ENCODE measurements at places on chromosomes 16 and 17.
A peak's percentile ranks its signal among the peaks of the same experiment; 100 is the strongest.

- no peak for DNase-seq
Observed at GRCh38 chr16:13510425-13511151, 409.4 kb upstream of the ERCC4 start.

GRCh38 chr16:30875871-30876801 lies 17.7 kb downstream of the BCL7C start:
- no peak for DNase-seq

DNA sequence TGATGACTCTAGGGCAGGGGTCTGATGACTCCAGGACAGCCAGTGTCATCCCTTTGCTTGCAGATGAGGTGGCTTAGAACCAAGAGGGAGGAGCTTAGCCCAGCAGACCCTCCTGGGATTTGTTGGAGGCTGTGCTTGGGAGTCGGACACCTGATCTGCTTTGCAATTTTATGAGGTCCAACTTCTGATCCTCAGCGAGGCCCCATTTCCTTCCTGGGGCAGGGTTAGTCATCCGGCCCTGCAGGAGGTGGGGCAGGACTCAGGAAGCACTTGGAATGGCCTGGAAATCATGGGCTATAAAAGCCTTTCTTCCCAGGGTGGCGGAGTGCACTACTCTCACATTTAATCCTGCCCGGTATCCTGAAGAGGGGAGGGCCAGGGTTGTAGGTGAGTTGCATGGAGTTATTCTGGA lies 168.5 kb downstream of the MSI2 start:
- DNase-seq, result no peak

- DNase-seq, result no peak
Observed at GRCh38 chr16:70777496-70777895, 23.5 kb downstream of the VAC14 start.

GRCh38 chr17:79715098-79715942 lies 15.4 kb upstream of the ENPP7 start:
- DNase-seq, result no peak

DNA sequence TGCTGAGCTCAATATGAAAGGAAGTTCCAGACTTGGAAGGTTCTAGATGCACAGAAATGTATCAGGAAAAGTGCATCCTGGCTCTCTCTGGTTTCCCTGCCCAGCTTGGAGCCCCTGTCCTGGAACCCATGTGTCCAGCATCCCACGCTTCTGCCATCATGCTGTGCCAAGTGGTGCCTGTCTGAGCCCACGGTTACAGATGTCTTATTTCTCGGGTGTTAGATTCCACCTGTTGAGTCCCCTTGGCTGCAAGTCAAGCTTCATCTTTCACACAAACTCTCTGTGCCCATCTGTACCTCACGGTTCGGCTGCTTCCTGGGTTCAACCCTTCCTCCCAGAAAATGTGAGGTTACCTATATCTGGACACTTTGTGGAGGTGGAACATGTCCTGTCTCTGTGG lies 22.5 kb downstream of the OR1D5 start:
- no peak for DNase-seq

DNA sequence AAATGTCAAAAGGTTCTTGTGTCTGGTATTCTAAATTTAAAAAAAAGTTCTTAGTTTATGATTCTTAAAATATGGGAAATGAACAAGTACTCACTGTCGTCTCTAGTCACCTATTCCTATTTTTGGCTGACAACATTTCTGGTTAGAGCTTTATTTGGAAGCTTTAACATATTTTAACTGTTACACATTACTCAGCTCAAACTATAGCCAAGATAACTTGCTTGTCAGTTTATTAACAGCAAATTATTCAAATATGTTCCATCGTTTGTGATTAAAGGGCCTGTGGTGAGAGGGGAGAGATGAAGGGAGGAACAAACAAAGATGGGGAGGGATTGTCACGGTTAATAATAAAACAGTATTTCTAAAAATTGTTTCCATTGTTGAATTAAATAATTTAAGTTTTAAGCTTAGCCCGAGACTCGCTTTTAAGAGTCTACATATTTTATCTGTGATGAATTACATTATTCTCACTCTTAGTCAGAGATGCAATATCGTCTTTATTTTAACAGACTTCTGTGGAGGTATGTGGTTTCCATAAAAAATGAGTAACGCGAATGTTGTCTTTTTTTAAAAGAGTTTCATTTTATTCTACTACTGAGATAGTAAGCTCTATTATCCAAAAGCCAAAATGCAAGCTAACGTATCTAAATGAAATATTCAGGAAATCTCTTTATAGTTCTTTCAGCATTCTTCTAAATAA lies 321.9 kb upstream of the PMFBP1 start:
- DNase-seq, result no peak

DNA sequence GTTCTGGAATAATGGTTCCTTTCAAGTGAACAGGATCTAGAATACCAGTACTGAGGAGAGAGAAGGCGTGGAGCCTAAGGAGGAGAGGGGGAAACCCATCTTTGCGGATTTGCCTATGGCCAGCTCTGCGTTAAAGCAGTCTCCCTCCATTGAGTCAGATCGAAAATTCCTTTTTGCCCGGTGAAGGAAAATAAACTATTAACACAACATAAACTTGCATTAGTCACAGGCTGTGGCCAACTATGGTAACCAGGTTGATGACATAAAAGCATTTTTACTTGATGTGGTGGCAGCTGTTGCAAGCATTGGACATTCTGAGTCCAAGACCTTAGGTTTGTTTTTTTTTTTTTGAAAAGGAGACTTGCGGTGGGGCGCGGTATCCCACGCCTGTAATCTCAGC lies 8.9 kb downstream of the LDAF1 start:
- no peak for DNase-seq

DNA sequence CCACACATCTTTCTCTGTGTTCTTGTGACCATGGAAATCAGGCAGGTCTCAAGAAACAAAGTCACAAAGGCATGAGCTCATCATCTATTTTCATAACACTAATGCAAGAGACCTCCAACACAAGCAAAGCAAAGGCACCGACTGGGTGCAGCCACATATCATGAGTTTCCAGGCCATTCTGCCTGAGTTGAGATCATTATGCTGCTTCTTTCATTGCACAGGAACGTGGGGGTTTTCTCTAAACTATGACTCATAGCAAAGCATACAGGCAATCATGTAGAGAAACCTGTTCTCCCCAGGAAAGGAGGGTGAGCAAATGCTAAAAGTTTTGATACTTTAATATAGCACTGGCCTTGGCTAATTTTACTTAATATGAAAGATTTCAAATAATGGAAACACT lies 60.7 kb downstream of the GRIN2A start:
- DNase-seq, result no peak

- no peak for DNase-seq
Observed at GRCh38 chr17:31415640-31416502, 24.4 kb downstream of the RAB11FIP4 start.

DNA sequence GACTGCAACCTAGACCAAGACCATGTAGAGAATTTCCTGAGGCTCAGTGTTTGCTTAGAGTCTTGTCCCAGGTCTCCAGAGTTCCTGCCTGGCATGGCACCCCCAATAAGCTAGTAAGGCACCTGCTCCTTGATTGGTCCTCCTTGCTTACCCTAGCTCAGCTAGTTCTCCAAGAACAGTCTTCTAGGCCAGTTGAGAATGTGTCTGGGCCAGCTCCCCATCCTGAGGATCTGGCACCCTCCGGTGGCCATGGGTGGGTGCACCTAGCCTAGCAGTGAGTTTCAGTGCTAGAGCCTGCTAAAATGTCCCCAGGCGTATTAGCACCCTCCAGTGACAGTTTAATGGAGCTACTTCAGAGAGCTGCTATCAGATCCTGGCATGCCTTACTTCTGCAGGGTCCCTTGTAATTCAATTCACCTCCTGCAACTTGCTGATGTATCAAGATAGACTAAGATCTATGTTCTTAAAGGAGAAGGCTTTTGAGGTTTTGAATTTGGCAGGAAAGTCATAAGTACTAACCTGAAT lies 44.4 kb upstream of the MED13 start:
- DNase-seq, result peak; percentile 39

GRCh38 chr16:23796941-23797340 lies 38.8 kb upstream of the PRKCB start:
- no peak for DNase-seq

DNA sequence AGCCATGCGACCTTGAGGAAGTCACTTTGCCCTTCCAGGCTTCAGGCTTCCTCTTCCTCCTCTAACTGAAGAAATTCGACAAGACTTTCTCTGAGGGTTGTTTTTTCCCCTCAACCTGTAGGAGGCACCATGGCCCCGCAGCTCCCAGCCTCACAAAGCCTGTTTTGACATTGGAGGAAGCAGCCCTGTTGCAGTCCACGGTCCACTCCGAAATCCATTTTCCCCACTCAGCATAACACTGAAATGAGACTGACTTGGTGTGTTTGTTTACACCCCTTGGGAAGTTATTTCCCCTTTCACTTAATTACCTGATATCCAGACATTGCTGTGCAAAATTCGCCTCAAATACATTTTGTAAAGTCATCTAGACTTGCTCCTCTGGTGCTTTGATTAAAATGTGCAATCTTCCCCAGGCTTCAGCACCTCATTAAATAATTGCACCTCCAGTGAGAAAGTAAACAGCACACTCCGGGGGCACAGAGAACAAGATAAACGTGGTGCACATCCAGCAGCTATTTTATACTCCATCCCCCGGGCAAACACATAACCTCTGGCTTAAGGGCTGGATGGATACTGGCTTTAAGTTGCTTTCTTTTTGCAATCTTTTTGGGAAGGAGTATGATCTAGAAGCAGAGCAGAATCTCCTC lies 41.4 kb upstream of the PIRT start:
- DNase-seq, result no peak
